ENCODE measurements at places on chromosomes 7 and 10. TPM values are rescaled to one million over a fixed set of nuclear protein-coding genes. Genes with fewer than 3 reads are reported as not detected.

KNDC1 gene
- not detected for total RNA-seq

AIMP2 gene
- 69.0 TPM for total RNA-seq

HOXA5 gene
- 0.70 TPM for total RNA-seq

C10orf95 gene
- 3.2 TPM for total RNA-seq

CPN1 gene
- not detected for total RNA-seq

GIMAP7 gene
- total RNA-seq: not detected

SORCS1 gene
- not detected for total RNA-seq

ACBD7 gene
- not detected for total RNA-seq

CTAGE8 gene
- total RNA-seq: 3.7 TPM

MLXIPL gene
- total RNA-seq: not detected
